ENCODE measurements at places on chromosomes 1 and 21. TPM values are rescaled to one million over a fixed set of nuclear protein-coding genes. Genes with fewer than 3 reads are reported as not detected.

Gene KCNJ9
- total RNA-seq = not detected

Gene LCE1F
- not detected for total RNA-seq

Gene PKLR
- total RNA-seq = not detected

Gene PTPRC
- not detected for total RNA-seq

Gene ACTL8
- under 0.01 TPM for total RNA-seq

Gene SPATA21
- total RNA-seq = not detected

Gene PTPN7
- total RNA-seq = not detected

Gene UBL4B
- total RNA-seq = not detected

Gene TMPRSS15
- not detected for total RNA-seq

Gene ANKRD65
- total RNA-seq = 0.18 TPM

Gene SLC45A1
- total RNA-seq = 2.9 TPM

Gene SESN2
- total RNA-seq = 36.5 TPM

Gene VAMP3
- 78.4 TPM for total RNA-seq

Gene KRTAP11-1
- total RNA-seq = not detected

Gene KCNA3
- not detected for total RNA-seq

Gene ITLN2
- total RNA-seq = not detected

Gene CD1D
- 3.0 TPM for total RNA-seq

Gene ILDR2
- not detected for total RNA-seq

Gene LEPROT
- total RNA-seq = 45.0 TPM

Gene TMEM82
- total RNA-seq = not detected

Gene OR10J1
- not detected for total RNA-seq

Gene ESPN
- total RNA-seq = 0.05 TPM

Gene OR2T33
- not detected for total RNA-seq

Gene ST7L
- total RNA-seq = 15.8 TPM

Gene DCST2
- total RNA-seq = not detected
